ENCODE measurements at places on chromosomes 7 and 10.
A peak's percentile ranks its signal among the peaks of the same experiment; 100 is the strongest.

GRCh38 chr7:36096460-36097095, 56.5 kb upstream of the EEPD1 start:
- no peak for DNase-seq

DNA sequence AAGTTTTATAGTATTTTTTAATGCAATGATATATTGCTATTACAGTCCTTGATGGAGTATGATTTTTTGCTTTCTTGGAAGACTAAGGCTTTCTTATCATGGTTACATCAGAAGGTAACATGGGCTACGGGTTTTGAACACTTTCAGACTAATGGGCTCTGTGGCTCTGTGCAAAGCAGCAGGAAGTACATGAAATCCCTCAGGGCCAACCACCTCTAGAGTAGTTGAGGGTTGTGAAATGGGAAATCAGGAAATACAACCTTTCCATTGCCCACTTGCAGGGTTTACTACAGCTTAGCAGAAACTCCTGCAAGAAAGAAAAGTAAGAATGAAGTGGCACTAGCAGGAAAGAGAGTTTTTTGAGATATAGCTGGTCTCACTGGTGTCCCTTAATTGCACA, 853.5 kb downstream of the KCNMA1 start:
- DNase-seq: no peak

DNA sequence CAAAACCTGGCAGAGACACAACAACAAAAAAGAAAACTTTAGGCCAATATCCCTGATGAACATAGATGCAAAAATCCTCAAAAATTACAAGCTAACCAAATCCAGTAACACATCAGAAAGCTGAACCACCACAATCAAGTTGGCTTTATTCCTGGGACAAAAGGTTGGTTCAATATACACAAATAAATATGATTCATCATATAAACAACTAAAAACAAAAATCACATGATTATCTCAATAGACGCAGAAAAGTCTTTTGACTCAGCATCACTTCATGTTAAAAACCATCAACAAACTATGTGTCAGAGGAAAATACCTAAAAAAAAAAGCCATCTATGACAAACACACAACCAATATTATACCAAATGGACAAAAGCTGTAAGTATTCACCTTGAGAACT, 283.5 kb downstream of the THSD7A start:
- no peak for DNase-seq

GRCh38 chr10:32004161-32004591, 52.0 kb downstream of the KIF5B start:
- peak; percentile 5 for DNase-seq

GRCh38 chr7:114412548-114412947, 2.1 kb upstream of the FOXP2 start:
- DNase-seq: no peak

DNA sequence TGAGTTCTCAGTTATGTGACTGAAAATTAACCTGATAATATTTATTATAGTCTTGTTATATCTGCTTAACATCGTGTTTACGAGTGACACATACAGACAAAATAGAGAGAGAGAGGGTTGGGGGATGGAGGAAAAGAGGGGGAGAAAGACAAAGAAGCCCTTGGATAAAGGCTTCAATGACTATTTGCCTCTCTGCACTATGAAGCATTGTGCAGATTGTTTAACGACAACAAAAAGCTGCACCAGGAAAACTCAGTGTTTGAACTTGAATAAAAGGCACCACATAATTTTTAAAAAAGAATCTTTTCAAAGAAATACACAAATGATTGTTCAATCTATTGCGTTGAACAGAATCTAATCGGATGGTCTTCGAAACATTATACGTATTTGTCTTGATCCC, 27.8 kb downstream of the MAGI2 start:
- DNase-seq: no peak

DNA sequence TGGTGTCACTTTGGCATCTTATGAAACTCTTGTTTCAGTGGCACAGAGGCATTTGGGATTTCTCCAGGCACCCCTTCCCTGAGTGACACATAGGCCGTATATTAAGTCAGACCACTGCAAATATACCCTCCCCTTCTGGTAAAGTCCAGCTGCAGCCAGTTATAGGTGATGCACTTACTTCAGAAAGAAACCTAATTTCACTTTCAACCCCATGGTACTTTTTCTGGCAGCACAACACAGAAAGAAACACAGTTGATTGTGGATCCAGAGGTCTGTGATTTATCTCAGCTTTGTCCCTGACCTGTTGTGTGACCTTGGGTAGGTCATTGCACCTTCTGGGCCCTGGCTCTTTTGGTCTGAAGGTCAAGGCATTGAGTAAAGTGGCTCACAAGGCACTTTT, 173.2 kb downstream of the BUB3 start:
- no peak for DNase-seq

- no peak for DNase-seq
Measured at GRCh38 chr10:96657385-96657784, 62.9 kb downstream of the PIK3AP1 start.

- no peak for DNase-seq
Measured at GRCh38 chr10:64113375-64113774, 592.2 kb downstream of the REEP3 start.

GRCh38 chr7:69889976-69890351, 291.7 kb downstream of the AUTS2 start:
- no peak for DNase-seq

DNA sequence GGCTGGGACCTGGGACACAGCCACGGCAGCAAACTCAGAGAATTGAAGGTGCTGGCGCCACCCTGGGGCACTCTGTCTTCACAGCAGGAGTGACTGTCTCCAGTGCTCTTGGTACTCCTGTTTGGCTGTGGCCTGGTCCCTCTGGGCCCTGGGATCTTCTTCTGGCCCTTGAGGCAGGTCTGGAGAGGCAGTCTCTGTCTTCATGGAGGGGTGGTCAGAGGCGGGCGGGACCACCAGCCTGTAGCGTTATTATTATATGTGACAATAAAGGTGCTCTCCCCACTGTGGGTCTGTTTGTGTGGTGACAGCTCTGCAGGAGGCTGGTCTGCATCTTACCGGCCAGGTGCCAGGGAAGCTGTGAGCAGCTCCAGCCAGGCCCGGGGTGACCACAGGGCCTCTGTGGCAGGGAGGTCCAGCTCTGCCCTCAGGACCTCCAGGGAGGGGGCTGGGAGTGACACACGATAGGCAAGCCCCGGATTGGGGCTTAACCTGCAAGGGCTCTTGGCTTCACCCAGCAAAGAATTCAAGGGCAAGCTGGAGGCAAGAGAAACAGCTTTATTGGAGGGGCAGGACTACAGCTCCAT, 70.3 kb downstream of the MYL10 start:
- DNase-seq: no peak

DNA sequence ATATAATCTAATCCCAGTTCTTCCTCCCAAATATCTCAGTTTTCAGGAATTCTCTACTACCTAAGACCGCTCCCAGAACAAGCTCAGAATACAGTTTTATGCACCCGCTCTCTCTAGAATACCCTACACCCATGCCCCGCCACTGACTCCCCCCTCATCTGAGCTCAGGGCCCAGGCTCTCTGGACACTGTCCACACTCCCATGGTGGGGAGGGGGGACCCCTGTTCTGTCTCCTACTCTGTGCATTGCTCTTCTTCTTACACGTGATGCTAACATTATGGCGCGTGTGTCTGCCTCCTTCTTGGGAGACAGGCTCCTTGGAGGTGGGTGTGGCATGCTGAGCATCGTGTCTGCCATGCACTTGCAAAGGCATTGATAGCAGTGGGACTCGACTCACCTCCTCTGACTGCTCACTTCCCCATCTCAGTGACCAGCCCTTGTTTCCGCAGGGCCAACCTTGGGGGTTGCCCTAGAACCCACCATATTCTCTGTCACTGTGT, 127.9 kb downstream of the TCERG1L start:
- no peak for DNase-seq

DNA sequence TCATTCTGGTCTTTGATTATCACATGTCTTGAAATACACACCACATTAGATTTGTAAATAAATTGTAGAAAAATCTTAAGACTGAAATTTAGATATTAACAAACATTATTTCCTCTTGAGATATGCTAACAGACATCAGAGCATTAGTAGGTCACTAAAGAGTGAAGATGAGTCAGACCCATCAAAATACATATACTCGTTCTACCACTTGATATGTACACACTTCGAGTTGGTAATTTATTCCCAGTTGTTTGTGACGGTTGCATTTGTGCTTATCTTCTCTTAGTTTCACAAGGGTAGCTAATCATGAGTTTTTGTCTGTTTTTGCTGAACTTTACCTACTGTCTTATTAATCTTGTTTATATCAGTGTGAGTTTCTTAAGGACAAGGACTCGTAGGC, 383.4 kb downstream of the AUTS2 start:
- DNase-seq: no peak

DNA sequence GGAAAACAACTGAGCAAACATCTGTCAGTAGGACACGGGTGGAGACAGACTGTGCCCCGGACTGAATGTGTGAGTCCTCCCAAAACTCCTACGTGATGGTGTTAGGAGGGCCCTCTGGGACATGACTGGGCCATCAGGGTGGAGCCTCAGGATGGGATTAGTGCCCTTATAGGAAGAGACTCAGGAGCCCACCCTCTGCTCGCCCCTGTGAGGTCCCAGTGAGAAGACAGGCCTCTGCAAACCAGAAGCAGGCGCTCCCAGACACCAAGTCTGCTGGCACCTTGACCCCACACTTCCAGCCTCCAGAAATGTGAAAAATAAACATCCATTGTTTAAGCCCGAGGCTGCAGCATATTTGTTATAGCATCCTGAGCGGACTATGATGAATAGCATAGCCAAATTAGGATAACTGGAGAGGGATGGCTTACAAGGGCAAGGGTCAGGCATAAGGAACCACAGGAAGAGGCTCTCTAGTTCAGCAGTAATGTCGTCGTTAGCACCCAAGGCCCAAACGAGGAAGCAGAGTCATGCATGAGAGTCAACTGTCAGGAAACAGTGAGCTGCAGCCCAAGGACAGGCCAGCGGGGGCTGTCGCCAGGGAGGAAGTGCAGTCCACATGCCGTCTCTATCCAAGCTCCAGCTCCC, 50.6 kb downstream of the PTPRN2 start:
- DNase-seq: no peak

GRCh38 chr7:6096581-6096980, 65.4 kb downstream of the ANKRD61 start:
- DNase-seq: peak; percentile 57

- no peak for DNase-seq
Measured at GRCh38 chr7:108321359-108321758, 134.9 kb downstream of the NRCAM start.

DNA sequence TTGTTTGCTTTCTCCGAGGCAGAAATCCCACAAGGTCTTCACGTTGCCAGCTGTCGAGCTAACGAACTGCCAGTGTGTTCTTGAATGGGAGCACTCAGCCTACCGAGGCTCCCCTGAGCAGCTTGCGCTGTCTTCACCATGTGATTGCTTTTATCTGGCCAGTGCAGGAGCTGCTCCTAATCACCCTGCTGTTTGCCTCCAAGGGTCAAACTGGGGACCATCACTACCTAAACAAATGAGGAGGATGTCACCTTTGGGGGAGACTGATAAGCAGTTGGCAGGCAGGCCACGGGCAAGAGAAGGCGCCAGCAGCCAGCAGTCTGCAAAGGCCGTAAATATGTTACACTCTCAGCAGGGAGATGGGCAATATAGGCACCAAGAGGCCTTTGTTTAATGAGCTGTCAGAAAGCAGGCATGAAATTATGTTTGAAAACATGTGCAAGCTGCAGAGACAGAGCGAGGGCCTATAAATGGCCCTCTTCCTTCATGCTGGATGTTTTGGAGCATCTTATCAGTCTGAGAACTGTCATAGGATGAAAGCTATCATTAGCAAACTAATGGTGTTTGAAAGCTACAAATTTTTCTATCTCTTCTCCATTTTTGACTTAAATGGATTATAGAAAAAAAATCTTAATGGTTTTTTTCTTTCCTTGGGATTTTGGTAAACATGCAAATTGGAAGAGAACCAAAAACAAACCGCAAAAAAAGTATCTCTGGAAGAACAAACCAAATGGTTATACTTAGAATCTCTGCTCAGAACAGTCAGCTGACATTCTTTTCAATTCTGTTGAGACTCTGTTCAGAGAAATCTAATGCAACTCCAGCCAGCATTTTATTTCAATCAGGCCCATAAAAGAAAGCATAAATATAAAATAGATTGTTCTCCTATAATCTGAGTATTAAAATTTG, 267.3 kb upstream of the NPVF start:
- DNase-seq: peak; percentile 83
